Activated naive CD8-positive, alpha-beta T cell treated with anti-CD3 and anti-CD28 coated beads for 36 hours (primary cell): ENCODE measurements at places on chromosomes 13 and 19. TPM values are rescaled to one million over a fixed set of nuclear protein-coding genes. Genes with fewer than 3 reads are reported as not detected.
A peak's percentile ranks its signal among the peaks of the same experiment; 100 is the strongest.

DNA sequence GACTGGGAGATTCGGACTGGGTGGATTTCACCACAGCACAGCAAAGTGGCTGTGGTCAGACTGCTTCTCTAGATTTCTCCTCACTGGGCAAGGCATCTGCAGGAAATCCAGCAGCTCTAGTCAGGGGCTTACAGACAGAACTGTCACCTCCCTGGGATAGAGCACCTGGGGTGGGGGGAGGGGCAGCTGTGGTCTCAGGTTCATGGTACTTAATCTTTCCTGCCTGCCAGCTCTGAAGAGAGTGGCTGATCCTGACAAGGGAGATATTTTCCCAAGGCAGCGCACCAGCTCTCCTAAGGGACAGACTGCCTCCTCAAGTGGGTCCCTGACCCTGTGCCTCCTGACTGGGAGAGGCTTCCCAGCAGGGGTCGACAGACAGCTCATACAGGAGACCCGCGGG, 212.8 kb upstream of the KLF12 start:
- no peak for DNase-seq
- peaks cover 28% of the 10 kb centered on the region for H3K36me3 ChIP-seq
- H3K27me3 ChIP-seq = no peaks in the 10 kb centered on the region
- H3K4me1 ChIP-seq = peaks cover 5% of the 10 kb centered on the region
- no peak overlapping the region for H3K27ac ChIP-seq

DNA sequence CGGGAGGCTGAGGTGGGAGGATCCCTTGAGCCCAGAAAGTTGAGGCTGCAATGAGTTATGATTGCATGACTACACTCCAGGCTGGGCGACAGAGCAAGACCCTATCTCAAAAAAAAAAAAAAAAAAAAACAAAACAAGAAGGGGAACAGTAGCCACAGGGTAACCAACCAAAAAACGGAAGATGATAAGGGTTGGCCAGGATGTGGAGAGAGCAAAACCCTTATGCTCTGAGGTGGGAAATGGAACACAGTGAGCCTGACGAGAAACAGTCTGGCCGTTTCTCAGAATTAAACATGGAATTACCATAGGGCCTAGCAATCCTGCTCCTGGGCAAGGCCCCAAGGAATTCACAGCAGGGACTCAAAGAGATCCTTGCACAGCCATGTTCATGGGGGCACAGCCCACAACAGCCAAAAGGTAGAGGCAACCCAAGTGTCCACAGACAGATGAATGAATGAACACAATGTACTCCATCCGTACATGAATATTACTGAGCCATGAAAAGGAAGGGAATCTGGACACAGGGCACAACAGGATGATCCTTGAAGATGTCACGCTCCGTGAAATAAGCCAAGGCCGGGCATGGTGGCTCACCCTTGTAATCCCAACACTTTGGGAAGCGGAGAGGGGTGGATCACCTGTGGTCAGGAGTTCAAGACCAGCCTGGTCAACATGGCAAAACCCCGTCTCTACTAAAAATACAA, 11.3 kb downstream of the NMRK2 start:
- no peaks in the 10 kb centered on the region for H3K27me3 ChIP-seq
- H3K27ac ChIP-seq = no peak overlapping the region
- DNase-seq = no peak
- no peaks in the 10 kb centered on the region for H3K36me3 ChIP-seq

GRCh38 chr13:41858780-41859179, 102.1 kb downstream of the VWA8 start:
- H3K36me3 ChIP-seq = peaks cover 45% of the 10 kb centered on the region
- no peak overlapping the region for H3K4me3 ChIP-seq
- H3K4me1 ChIP-seq = peaks cover 3% of the 10 kb centered on the region
- H3K27me3 ChIP-seq = no peaks in the 10 kb centered on the region
- no peak for DNase-seq

DNA sequence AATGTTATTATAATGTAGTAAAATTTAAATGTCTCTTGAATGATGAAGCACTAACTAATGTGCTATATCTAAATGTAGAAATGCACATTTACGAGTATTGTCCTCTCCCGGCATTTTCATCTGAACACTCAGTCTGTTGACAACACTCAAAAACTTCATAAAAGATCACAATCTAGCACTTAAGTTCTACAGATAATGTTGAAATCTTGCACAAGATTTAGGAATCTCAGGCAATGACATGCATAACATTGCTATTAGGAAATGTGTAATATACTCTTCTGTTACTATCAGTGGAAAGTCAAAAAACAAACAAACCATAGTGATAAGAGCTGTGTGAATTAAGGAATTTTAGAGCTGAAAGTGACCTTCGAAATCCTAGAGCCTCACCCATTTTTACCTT, 37.5 kb upstream of the XPO4 start:
- no peak overlapping the region for H3K4me3 ChIP-seq
- no peak for DNase-seq
- no peaks in the 10 kb centered on the region for H3K36me3 ChIP-seq
- peaks cover 2% of the 10 kb centered on the region for H3K4me1 ChIP-seq
- H3K27me3 ChIP-seq = peaks cover 19% of the 10 kb centered on the region

GRCh38 chr19:38263689-38264485, 486 bp upstream of the SPINT2 start:
- H3K36me3 ChIP-seq = peaks cover 2% of the 10 kb centered on the region
- peak; percentile 84 for DNase-seq
- H3K27me3 ChIP-seq = peaks cover 3% of the 10 kb centered on the region
- H3K4me3 ChIP-seq = peak overlapping the region; percentile 81

DNA sequence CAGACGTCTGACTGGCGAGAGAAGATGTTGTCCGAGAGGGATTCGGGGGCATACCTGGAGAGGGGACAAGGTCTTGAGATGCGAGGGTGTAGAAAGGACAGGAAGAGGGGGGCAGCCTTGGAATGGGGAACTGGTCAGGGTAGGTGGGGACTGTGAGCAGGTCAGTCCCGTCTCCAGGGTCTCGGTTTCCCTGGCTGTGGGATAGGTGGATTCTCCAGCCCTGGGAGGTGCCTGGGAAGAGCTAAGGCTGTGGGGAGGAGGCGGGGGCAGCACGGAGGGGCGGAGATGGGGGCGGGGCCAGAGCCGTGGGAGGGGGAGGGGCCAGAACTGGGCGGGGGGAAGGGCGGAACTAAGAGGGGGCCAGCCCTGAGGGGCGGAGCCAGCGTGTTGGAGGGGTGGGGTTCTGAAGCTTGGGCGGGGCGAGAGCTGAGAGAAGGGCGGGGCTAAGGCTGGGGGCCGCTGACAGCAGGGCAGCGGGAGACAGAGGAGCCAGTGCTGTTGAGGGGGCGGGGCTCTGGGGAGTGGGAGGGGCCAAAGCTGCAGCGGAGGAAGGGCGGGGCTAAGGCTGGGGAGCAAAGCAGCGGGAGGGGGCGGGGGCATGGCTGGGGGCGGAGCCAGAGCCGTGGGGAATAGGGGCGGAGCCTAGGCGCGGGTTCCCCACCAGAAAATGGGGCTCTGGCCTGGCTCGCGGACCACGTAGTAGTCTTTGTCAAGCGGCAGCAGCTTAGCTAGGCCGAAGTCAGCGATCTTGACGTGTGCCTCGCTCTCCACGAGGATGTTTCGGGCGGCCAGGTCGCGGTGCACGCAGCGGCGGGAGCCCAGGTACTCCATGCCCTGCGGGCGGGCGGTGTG, 9.5 kb upstream of the INSL3 start:
- peaks cover 59% of the 10 kb centered on the region for H3K36me3 ChIP-seq
- no peak overlapping the region for H3K4me3 ChIP-seq
- H3K27ac ChIP-seq = peak overlapping the region; percentile 42
- no peaks in the 10 kb centered on the region for H3K27me3 ChIP-seq
- DNase-seq = peak; percentile 68

DNA sequence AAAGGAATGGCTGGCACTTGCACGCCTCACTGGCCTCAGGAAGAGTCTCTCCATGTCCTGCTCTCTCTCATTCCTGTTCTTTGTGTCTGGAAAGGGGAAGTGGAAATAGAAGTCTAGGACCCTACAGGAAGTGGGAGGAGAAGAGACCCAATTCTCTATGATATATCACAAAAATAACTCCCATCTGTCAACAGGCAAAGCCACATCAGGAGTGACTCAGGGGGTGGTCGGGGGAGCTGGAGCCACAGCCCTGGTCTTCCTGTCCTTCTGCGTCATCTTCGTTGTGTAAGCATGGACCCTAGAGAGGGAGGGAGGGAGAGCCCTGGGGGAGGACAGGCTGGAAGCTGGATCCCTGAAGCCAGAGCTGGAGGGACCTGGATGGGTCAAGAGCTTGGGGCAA, 3.0 kb downstream of the SIGLEC9 start:
- no peaks in the 10 kb centered on the region for H3K27me3 ChIP-seq
- H3K4me3 ChIP-seq = no peak overlapping the region
- H3K27ac ChIP-seq = peak overlapping the region; percentile 38
- H3K36me3 ChIP-seq = peaks cover 2% of the 10 kb centered on the region

ZNF578 gene
- total RNA-seq = 1.1 TPM

GRCh38 chr19:48724796-48725753, 5.5 kb upstream of the MAMSTR start:
- peaks cover 23% of the 10 kb centered on the region for H3K4me1 ChIP-seq
- H3K27me3 ChIP-seq = no peaks in the 10 kb centered on the region
- H3K36me3 ChIP-seq = peaks cover 26% of the 10 kb centered on the region
- DNase-seq = no peak

DNA sequence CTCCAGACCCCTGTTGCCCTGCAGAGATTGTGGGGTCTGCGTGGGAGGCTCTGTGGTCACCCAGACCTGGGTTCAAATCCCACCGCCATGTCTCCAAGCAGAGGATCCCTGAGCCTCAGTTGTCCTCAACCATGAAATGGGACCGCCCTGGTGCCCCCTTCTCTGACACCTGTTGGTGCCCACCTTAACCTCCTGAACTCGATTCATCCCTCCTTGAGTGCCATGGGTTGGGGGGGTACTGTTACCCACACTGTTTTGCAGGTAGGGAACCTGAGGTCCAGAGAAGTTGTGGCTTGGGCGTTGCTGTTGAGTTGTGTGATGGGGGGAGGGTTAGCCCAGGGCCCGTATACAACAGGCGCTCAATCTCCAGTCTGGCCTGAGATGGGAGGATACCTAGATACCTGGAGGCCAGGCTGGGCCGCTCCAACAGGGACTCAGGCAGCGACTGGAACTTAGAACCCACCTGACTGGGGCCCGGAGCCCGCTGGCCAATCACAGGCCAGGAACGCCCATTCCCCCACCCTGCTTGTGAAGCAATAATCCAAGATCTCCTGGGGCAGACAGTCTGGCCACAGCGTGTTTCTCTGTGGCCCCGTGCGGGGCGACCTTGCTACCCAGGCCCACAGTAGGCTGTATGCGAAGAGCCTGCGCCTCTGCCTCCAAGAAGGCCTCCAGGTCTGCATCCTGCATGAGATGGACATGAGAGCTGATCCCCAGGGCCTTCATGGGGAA, 2.8 kb downstream of the ARID3A start:
- H3K36me3 ChIP-seq = no peaks in the 10 kb centered on the region
- no peak overlapping the region for H3K27ac ChIP-seq
- no peak overlapping the region for H3K4me3 ChIP-seq
- no peak for DNase-seq
- peaks cover 10% of the 10 kb centered on the region for H3K27me3 ChIP-seq
- H3K4me1 ChIP-seq = peaks cover 10% of the 10 kb centered on the region

DNA sequence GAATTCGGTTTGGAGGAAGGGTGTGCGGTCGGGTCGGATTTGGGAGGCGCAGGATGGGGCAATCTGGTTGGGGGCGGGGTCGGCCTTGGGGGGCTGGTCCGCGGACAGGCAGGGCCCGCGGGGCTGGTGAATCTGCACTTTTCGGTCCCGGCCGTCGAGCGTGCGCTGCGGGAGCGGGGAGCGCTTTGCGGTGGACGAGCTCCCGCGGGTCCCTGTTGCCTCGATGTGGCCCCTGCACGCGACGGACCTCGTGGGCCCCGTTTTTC, 11.9 kb downstream of the PEAK3 start:
- peaks cover 42% of the 10 kb centered on the region for H3K36me3 ChIP-seq
- DNase-seq = no peak
- H3K4me1 ChIP-seq = peaks cover 35% of the 10 kb centered on the region
- peak overlapping the region; percentile 89 for H3K4me3 ChIP-seq

DNA sequence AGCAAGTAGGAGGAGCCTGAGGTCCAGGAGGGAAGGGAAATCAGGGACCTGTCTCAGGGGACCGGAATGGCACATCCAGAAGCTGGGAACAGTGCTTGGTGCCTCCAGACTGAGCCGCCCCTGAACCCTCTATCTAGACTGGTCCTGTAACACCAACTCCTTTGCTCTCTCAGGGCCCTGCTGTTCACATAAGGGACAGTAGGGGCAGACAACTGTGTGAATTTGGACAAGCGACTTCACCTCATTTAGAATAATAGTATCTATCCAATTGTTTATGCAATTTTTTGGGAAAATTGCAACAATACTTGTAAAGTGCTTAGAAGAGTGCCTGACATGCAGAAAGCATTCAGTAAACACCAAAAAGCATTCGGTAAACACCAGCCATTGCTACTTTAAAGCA, 14.0 kb downstream of the SYMPK start:
- no peak overlapping the region for H3K4me3 ChIP-seq
- DNase-seq = no peak
- no peaks in the 10 kb centered on the region for H3K27me3 ChIP-seq
- peaks cover 26% of the 10 kb centered on the region for H3K36me3 ChIP-seq
- no peak overlapping the region for H3K27ac ChIP-seq

- H3K27ac ChIP-seq = peak overlapping the region; percentile 12
- no peaks in the 10 kb centered on the region for H3K36me3 ChIP-seq
- no peak for DNase-seq
- no peak overlapping the region for H3K4me3 ChIP-seq
- peaks cover 15% of the 10 kb centered on the region for H3K4me1 ChIP-seq
Observed at GRCh38 chr19:18663940-18664530, 19.4 kb upstream of the CRTC1 start.

MIA gene
- not detected for total RNA-seq

- H3K36me3 ChIP-seq = no peaks in the 10 kb centered on the region
- H3K27ac ChIP-seq = no peak overlapping the region
- H3K4me3 ChIP-seq = no peak overlapping the region
Observed at GRCh38 chr19:30228835-30229524, 143.2 kb upstream of the ZNF536 start.

RABAC1 gene
- total RNA-seq = 46.9 TPM

TDRD12 gene
- total RNA-seq = 0.06 TPM

GRCh38 chr19:4851551-4852290, 15.7 kb downstream of the PLIN3 start:
- no peaks in the 10 kb centered on the region for H3K27me3 ChIP-seq
- peaks cover 3% of the 10 kb centered on the region for H3K36me3 ChIP-seq
- H3K4me3 ChIP-seq = no peak overlapping the region
- H3K27ac ChIP-seq = no peak overlapping the region

CACNA1A gene
- total RNA-seq = 0.47 TPM

TMEM255B gene
- total RNA-seq = 1.1 TPM

DNA sequence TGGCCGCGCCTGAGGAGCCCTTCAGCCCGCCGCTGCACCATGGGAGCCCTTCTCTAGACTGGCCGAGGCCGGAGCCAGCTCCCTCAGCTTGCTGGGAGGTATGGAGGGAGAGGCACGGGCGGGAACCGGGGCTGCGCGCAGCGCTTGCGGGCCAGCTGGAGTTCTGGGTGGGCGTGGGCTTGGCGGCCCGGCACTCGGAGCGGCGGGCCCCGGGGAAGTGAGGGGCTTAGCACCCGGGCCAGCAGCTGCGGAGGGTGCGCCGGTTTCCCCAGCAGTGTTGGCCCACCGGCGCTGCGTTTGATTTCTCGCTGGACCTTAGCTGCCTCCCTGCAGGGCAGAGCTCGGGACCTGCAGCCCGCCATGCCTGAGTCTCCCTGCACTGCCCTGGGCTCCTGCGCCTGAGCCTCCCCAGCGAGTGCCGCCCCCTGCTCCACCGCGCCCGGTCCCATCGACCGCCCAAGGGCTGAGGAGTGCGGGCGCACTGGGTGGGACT, 1890.0 kb upstream of the PCDH20 start:
- no peak overlapping the region for H3K27ac ChIP-seq
- H3K36me3 ChIP-seq = no peaks in the 10 kb centered on the region
- no peaks in the 10 kb centered on the region for H3K4me1 ChIP-seq
- no peak for DNase-seq

CKM gene
- not detected for total RNA-seq
